ACHN (cell line): ENCODE measurements at places on chromosomes 2 and 18.
A peak's percentile ranks its signal among the peaks of the same experiment; 100 is the strongest.

DNA sequence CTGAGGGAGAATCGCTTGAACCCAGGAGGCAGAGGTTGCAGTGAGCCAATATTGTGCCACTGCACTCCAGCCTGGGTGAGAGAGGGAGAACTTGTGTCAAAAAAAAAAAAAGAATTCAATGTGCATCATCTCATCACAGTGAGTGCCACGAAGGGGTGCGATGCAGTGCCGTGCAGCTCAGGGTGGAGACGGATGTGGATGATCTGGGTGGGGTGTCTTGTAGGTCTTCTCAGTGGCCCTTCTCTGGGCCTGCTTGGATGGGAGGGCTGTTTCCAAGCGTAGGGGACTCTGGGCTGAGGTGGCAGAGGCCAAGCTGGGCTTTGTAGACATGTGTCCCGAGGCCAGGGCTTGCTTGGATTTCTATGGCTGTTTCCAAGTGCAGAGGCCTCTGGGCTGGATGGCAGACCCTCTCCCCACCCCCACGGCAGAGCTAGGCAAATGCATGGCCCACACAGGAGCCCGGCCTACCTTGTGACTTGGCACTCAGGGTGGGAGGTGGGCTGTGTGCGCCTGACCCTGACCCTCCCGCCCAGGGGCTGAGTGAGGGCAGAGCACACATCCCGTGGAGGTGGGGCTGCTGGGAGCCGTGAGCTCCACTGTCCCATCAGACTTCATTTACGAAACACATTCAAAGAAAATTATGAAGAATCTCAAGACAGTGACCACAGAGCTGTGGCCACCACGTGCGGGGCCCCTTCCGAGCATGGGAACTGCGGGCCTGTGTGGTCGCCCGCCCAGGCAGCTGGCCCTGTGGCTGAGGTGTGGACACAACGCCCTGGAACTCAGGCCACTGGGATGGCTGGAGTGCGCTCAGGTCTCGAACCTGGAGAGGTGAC is 76.4 kb downstream of the ASB1 start:
- DNase-seq: no peak

DNA sequence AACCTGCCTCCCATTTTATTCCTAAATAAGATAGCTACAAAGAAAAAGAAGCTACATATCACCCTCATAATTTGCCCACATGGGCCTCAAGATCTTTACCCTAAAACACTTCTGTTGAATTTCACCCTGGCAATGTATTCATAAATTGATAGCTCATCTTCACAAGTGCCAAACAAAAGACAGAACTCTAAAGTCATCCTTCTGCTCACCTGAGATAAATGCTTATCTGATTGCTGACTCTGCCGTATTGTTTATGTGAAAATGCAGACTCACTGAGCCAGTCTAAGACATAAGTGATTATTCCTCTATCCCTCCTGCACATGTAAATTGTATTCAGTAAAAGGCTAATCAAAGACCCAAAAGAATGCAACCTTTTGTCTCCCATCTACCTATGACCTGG is 2.0 kb downstream of the RDH14 start:
- DNase-seq: no peak

DNA sequence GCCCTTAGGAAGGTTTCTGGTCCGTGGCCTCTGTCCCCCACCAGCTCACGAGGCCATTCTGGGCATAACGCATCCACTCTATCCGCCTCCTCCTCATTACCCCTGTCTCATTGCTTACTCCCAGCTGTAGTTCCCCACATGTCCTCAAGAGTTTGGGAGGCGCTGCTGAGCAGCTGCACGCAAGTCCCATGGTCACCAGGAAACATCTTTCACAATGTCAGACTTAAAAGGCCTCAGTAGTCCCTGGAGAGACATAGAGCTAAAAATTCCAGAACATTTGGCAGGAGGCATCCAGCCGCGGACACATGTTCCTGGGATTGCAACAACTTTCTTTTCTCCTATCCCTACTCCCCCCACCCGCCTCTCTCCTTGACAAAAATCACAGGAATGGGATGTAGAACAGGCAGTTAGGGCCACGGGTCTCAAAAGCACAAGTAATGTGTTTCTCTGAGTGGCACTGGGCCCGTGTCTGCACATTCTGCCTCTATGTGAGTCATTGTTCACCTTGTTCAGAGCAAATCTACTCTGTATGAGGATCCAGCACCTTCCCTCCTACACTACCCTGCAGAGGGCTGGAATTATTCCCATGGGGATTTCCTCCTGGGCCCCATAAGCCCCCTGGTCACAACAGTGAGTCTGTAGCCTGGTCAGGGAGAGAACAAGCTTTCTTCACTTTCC is 8.1 kb downstream of the LBH start:
- peak; percentile 69 for DNase-seq

DNA sequence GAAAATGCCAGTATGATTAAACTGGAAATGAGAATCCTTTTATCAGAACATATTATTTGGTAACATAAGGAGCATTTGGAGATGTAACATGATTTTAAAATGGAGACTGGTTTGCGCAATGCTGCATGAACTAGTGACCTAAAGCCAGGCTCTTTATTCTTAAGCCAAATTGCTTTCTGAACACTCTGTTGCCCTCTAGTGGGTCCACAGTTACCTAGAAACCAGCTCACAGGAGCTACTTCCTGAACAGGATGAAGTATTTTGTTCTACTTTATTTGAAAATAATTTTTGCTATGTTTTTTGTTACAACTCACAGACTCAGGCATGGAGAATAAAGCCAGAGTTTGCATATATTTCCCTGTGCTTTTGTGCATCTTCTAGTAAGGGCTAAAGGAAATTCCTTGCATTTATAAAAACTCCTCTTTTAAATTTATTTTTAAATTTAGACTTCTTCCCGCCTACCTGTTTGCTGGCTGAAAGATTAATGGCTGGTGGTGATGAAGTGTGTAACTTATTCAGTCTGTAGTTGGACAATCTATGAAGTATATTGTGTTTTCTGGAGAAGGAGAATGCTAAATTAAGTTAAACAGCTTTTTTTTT is 146.7 kb downstream of the PARD3B start:
- peak; percentile 90 for DNase-seq

DNA sequence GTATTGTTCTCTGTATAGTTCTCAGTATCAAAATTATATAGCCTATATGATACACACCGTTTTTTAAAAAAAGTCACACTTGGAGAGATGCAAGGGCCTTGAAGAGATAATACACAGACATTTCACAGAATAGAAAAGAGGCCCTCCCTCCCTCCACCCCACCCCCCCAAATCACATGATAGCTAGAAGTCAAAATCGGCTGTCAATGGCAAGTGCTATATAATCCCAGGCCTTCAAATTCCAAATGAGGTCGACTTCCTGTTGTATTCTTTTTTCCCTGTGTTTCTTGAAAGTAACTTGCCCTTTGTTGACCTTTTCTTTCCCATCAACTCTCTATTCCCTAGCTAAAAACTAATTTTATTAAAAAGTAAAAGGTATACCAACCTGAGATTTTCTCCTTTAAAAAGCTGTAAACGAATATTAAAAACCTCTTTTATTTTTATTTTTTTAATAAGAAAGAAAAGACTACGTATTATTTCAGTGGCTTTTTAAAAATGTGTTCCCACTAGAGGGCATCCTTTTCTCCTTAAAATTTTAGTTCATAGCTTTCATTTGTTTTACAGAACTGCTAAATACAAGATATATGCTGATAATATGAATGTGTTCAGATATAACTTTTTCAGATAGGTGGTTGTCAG is 46.6 kb downstream of the KCMF1 start:
- peak; percentile 41 for DNase-seq

DNA sequence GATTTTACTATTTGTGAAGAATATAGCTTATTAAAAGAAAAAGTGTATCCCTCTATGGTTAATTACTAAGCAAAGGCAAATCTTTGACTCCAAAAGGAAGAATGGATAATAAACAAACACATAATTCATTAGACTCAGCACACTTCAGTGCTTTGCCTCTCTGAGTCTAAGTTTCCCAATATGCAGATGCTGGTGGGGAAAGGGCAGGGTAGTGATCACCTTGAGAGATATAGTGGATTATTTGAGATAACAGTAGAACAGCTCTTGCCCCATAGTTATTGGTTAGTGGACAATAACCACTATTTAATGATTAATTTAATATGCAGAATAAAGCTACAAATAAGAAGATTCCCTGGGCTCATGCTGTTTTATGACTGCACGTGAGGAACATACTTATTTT is 98.2 kb upstream of the SLC8A1 start:
- DNase-seq: no peak

DNA sequence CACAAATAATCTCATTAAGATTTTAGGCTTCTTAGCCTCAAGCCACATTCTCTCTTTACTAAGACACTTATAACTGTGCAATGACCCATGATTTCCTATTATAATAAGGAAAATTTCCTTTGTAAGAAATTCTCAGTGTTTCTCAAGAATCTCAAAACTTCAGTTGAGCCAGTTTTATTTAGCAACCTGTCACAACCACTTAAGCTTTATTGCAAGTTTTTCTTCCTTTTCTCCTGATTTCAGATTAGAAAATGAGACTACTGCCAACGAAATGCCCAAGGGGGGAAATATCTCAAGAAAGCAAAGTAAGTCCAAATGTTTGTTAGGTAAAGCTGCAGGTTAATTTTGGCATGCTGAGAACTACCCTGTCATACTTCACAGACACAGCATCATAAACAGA is 178.5 kb downstream of the THADA start:
- DNase-seq: no peak

DNA sequence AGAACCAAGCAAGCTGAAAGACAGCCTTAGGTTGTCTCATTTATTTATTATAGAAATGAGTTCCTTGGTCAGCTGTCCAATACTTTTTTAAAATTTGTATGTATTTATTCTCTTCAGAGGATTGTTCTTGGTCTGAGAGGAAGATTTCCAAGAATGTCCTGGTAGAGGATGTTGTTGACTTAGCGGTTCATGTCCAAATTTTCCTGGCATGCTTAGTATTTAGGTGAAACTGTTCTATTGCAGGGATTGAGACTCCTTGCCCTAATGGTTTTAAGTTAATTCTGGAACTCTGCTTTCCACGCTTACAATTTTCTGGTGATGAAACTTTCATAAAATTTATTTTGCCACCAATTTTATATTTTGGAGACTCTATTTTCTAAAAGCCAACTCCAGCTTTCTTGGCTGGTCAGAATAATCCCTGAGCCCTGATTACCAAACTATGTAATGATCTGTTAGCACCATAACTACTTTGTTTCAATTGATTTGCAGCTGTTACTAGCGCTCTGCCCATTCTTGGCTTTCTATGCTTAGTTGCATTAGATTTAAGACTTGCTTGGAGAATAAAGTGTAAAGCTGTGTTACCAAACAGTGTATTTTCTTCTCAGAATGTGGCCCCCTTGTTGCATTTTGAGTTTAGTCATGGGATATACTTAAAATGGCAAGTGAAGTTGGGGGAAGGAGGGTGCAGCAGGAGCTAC is 1868.8 kb upstream of the CELF4 start:
- no peak for DNase-seq

- no peak for DNase-seq
Measured at GRCh38 chr2:99152199-99152895, 2.4 kb downstream of the TSGA10 start.

- DNase-seq: peak; percentile 27
Measured at GRCh38 chr2:146927080-146927711, 917.6 kb upstream of the ACVR2A start.

DNA sequence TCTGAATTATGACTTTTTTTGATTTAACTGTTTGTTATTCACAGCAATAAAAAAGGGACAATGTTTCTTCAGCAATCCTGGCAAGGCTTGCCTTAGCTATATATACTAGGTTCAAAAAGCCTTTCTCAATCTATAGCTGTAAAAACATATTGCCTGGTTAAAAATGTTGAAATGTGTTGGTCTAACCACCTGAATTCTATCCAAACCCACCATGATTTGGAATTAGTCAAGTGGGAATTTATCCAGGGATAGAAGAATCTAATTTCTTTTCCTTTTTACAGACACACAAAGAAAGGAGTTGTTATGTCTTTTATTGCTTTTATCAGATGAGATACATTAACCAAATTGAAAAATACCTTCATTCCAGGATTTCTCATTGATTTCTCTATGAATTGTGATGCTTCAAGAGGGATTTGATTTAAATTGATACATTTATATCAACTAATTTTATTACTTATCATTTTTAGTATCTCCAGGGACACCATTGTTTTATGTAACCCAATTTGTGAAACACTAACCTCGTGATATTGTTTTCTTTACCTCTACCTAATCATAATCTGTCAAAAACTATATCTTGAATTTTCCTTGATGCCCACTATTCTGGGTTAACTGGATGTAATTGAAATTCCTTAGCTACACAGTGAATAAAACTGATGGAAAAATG is 88.1 kb downstream of the LRP1B start:
- DNase-seq: no peak
